NCI-H1930 (cell line): ENCODE measurements at places on chromosomes 16 and 17.

DNA sequence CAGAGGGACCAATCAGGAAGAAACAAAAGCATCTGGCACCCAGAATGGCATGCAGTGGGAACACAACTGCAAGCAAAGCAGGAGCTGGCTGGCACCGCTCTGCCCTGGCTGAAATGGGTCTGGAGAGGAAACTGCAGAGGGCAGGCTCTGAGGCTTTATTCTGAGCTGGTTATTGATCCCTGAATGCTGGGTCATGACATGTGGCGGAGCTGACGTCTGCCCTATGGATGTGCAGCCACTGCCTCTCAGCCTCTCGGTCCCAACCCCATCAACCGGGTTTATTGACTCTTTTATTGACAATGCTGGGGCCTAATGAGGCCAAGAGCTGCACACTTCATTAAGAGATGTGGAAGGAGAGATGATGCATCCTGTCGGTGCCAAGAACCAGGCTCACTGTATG is 3.9 kb upstream of the SKAP1 start:
- DNase-seq: no peak

DNA sequence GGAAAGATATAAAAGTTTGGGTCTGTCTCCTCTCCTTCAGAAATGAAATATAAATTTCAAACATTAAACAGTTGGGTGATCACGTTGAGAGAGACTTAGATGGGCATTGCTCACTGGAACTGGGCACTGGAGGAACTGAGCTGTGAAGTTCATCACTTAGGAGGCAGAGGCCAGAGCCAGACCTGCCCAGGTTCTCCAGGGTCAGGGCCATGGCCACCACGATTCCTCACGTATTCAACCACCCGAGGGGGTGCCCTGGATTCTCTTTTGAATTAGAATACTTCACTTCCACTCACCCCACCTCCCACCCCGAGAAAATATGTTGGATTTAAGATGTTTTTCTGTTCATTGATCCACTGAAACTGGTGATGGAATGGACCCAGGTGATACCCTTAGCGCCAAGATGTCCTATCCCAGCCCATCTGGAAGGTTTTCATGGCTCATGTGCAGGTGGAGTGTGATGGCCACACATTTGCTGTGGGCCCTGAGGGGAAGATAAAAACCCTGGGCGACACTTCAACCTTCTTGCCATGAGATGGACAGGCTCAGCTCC is 6.1 kb downstream of the PRR29 start:
- DNase-seq: no peak

- no peak for DNase-seq
These were observed 40.9 kb upstream of the MEOX1 start for GRCh38 chr17:43702637-43703036.

GRCh38 chr16:61823326-61823725 is 212.9 kb downstream of the CDH8 start:
- DNase-seq: no peak

DNA sequence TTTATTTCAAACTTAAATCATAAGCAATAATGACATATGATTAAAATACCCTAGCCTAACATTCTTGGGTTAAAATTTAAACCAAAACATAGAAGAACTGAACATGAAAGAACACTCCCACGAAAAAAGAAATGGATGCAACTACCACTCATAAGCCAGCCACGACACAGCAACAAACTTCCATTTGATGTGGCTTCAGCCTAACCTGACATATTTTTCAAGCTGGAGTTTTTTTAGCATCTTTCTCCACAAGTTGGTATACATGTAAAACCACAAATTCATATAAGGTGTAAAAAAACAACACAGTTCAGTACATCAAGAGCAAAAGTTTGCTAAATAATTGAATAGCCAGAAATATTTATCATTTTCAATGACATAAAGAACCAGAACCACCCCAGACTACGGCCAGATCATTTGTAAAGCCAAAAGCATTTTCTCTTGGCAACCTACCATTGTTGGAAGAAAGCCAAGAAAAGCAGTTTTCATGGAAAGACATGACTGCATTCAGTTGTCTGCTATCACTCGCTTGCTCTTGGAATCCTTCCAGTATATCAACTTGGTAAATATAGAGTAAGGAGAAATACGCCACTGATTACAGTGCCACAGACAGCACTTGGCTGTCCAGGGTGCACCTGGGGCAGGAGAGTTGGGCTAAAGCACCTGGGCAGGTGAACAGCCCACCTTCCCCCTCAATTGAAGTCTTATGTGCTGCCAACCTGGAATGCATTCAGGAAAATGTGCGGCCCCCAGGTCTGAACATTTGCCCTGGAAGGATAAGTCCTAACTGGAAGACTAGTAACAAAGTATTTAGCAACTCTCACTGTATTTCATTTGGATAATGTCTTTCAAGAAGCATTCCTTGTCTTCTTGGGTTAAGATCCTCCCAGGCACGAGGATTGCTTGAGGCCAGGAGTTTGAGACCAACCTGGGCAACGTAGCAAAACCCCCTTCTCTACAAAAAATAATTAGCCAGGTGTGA is 60.5 kb downstream of the CREBBP start:
- DNase-seq: peak; percentile 46

GRCh38 chr16:12348733-12349704 is 372.5 kb downstream of the SNX29 start:
- no peak for DNase-seq

GRCh38 chr16:84678541-84678940 is 21.3 kb upstream of the USP10 start:
- no peak for DNase-seq

DNA sequence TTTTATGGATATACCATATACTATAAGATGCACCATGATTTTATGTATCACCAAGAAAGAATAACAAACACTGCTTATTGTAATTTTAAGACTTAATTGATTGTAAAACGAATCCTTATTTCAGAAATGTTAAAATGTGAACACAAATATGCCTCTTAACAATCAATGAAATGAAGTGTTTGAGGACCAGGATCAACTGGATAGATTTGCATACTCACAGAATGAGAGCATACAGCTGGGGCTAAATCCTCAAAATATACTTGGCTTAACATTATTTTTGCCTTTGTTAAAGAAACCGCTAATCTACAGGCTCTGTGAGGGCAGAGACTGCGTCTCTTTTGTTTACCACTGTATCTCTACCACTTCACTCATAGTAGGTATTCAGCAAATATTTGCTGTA is 93.6 kb downstream of the SPACA3 start:
- no peak for DNase-seq

GRCh38 chr17:73138541-73139138 is 26.2 kb upstream of the SSTR2 start:
- DNase-seq: peak; percentile 25

DNA sequence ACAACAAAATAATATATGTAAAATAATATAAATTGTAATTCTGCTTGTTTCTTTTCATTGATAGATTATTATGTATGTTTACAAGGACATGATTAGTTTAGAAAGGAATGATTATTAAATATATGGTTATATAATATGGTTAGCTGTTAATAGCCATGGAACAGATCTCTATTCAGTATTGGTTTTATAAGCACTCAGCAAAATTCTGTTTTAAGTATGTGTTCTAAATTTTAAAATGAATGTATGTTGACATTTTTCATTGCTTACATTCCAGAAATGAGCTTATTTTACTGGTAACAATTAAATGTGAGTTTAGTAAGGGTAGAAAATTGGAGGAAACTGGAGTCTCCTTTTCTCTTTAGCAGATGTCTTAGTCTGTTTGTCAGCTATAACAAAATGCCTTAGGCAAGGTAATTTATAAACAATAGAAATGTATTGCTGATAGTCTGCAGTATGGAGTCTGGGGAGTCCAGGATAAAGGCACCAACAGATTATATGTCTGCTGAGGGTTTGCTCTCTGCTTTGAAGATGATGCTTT is 45.4 kb downstream of the NFAT5 start:
- DNase-seq: peak; percentile 53

DNA sequence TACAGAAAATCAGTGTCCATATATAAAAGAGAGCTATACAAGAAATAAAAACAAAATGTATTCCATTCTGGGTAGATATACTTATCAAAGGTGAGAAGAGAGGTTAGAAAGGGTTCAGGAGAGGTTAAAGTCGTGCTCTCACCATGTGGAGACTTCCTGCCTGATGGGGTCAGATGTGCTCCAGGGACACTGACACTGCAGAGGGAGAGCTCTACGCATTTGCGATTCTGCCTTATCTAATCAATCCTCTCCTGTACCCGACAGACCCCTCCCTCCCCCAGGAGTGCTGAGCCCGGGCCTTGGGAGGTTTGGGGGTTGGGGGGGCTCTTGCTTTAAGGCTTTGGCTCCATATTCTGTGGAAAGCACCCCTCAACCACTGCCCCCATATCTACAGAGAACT is 16.6 kb upstream of the SLC5A11 start:
- no peak for DNase-seq

DNA sequence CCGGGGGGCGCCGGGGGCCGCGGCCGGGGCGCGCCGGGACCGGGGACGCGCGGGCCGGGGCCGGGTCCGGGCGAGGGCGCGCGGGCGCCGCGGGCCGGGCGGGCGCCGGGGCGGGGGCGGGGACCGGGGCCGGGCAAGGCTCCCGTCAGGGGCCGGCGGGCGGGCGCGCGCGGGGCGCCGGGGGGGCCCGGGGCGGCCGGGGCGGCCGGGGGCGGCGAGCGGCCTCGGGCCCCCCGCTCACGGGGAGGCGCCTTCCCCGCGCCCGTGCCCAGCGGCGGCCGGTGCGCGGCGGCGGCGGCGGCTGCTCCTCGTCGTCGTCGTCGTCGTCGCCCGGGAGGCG is 563 bp downstream of the ZCCHC14 start:
- DNase-seq: no peak

GRCh38 chr17:62854098-62854680 is 46.1 kb upstream of the MARCHF10 start:
- no peak for DNase-seq

GRCh38 chr17:62965174-62965685 is 805 bp upstream of the TANC2 start:
- no peak for DNase-seq

DNA sequence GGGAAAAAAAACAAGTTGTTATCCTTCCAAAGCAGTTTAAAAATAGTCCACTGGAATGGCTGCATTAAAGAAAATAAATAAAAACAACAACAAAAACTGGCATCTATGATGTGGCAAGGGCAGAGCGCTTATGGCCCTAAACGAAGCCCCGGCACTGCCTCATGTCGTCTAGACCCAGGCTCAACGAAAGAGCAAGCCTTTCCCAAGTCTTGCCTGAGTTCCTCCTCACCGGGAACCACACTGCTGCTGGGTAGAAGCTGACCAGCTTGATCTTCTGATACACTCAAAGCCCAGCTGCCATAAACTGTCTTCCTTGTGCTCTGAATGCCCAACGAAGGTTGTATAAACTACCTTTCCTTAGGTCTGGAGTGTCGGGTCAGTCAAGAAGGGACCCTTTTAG is 37.0 kb downstream of the NDEL1 start:
- no peak for DNase-seq

DNA sequence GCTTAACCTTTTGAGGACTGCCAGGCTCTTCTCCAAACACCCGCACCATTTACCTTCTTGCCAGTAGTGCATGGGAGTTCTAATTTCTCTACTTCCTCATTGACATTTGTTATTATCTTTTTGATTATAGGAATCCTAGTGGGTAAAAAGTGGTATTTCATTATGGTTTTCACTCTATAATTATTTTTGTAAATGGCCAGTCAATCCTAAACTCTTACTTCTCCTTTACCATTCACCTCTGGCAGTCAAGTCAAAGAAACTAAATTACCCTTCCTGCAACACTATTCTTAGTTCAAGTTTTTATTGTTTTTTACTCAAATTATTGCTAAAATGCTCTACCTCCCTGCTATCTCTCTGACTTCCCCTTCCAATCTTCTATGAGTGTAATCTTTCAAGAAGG is 29.8 kb upstream of the ANKFY1 start:
- DNase-seq: no peak

DNA sequence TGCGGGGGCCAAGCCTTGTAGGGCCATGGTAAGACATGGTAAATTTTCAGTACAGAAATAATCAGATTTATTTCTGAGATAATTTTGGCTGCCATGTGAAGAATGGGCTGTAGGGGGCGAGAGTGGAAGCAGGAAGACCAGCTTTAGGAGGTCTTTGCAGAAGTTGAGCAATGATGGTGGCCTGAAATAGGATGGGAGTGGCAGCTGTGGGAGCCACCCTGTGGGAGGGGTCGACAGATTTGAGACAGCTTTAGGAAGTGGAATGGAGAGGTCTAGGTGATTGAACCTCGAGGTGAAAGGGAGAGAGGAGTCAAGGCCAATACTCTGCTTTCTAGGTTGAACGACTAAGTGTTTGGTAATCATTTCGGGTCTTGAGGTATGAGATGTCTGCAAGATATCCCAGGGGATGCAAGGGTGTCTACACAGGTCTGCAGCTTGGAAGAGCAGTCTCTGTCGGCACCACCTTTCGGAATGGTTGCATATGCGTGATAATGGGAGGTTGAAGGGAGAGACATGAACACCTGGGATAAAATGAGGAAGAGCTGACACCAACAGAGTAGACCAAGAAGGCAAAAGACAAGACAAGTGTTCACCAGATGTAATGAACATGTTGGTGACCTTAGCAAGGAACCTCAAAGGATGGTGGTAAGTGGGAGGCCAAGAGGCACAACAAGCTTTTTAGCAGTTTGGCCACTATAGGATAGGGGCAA is 4.2 kb upstream of the ATXN7L3 start:
- peak; percentile 29 for DNase-seq

- DNase-seq: no peak
These were observed 5.2 kb upstream of the GUCY2D start for GRCh38 chr17:7997186-7997585.

- no peak for DNase-seq
These were observed 323.3 kb upstream of the TNRC6C start for GRCh38 chr17:77635176-77635575.

- no peak for DNase-seq
These were observed 119.2 kb downstream of the HS3ST2 start for GRCh38 chr16:22933173-22933572.

DNA sequence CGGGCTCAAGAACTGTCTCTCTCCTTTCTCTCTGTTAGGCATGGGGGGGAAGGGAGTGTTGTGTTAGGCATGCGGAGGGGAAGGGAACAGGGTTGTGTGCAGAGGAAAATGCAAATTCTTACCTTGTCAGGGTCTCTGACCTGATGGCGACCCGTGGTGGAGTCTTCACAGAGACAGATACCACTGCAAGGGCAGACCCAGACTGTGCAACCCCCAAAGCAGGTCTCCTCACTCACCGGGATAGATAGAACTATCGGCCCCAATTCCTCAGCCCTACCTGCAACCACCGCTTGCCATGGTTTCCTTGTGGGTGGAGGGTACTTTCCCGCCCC is 9.6 kb upstream of the MPP2 start:
- no peak for DNase-seq

- DNase-seq: no peak
These were observed 2.0 kb upstream of the PMFBP1 start for GRCh38 chr16:72173997-72174396.

- no peak for DNase-seq
These were observed 97.2 kb upstream of the GSE1 start for GRCh38 chr16:85515830-85516397.

DNA sequence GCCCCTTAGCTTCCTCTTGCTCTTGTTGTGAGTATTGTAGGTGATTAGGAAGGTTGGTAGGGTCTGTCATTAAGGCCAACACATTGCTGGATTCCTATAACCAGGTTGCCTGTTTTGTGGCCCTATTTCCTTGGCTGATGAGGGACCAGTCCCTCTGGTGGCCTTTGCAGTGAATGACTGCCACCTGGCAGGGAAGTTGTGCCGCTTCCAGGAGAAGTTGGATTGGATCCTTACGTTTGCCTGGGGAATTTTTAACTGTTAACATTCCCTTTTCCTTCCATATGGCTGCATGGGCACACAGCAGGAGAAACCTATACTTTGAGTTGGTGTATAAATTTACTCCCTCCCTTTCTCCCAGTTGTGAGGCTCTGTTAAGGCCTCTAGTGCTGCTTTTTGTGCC is 32.4 kb downstream of the LCMT1 start:
- no peak for DNase-seq

GRCh38 chr16:85991856-85992255 is 92.9 kb downstream of the IRF8 start:
- DNase-seq: no peak

- DNase-seq: no peak
These were observed 298.8 kb upstream of the IRX3 start for GRCh38 chr16:54585094-54585997.
